ENCODE measurements at places on chromosomes 1 and 21.
A peak's percentile ranks its signal among the peaks of the same experiment; 100 is the strongest.

DNA sequence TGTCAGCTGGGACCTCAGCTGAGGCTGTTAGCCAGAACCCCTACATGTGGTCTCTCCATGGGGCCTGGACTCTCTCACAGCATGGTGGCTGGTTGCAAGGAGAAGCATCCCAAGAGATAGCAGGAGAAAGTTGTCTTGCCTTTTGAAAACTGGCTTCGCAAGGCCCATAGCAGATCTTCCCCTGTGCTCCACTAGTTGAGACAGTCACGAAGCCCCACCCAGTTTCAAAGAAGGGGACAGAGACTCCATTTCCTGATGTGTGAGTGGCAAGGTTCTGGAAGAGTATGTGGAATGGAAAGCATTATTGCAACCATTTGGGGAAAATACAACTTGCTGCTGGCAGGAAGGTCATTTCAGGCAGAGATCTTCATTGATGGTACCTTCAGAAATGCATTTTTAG lies 7.5 kb upstream of the CSRP1 start:
- no peak for DNase-seq

GRCh38 chr21:36946949-36947356 lies 19.5 kb downstream of the HLCS start:
- no peak for DNase-seq

DNA sequence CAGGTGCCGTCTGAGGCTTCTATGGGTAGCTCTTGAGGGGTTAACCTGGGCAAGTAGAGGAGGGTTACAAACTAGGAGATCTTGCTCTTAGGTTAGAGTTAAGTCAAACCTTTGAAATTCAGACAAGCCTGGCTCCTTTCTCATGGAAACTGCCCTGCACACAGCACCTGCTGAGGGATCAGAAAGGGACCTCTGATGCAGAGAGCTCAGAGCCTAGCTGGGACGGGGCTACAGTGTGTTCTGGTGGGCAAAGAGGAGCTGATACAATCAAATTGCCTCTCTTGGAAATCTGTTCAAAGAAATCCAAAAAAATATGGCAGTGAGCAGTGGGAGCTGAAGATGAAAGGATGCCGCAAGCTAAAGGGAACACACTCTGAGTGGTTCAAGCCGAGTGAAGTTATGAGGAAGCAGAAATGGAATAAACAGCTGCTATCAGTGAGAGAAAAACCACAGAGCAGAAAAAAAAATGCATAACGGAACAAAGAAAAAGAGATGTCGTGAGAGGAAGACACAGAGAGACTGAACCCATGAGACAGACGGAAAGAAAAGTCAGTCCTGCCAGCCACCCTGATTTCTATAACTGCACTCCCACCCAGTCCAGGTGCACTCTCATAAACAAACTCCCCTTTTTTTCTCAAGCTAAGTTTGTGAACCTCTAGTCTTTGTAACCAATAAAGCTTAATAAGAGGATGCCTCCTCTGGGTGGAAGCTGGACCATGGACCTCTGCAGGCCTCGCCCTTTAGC lies 26.6 kb downstream of the PAFAH2 start:
- no peak for DNase-seq

DNA sequence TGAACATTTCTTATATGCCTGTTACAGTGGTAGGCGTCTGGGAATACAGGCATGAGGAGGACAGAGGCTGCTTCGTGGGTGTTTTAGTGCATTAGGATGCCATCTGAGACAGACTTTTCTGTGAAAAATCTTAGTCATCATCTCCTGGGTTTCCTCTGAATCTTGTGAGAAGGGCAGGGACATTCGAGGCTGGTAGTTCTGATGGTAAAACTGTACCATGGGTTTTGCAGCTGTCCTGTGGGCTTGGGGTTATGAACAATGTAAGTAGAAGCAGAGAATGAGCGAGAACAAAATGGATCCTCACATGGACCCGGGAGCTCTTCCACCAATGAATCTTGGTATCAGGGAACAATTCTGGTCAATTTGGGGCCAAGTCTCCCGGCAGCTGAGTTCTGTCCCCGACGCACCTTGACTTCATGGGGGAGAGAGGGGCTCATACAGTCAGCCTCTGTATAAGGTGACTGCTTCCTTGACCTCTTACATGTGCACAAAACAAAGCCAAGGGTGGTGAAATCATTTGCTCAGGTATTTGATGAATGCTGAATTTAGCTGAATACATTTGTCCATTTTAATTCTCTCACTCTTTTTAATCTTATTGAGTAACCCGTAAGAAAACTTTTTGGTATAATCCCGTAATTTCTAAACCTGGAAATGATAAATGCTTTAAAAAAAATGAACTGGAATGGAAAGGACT lies 63.6 kb upstream of the ERRFI1 start:
- no peak for DNase-seq

DNA sequence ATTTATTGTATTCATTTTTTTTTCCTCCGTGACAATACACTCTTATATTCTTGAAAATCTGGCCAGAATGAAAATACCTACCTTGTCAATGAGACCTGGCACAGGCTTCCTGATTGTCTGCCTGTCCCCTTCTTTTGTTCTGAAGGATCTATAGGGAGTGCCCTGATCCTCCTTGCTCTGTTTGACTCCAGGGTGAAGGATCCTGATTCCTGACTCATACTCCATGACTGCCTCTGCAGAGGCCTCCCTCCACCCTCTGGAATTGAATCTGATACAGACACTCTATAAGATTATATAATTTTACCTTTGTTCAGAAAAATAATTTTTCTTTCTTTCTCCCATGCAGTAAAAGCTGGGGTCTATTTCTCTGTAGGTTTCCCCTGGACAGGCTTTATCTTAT lies 116.2 kb downstream of the HMCN1 start:
- no peak for DNase-seq

DNA sequence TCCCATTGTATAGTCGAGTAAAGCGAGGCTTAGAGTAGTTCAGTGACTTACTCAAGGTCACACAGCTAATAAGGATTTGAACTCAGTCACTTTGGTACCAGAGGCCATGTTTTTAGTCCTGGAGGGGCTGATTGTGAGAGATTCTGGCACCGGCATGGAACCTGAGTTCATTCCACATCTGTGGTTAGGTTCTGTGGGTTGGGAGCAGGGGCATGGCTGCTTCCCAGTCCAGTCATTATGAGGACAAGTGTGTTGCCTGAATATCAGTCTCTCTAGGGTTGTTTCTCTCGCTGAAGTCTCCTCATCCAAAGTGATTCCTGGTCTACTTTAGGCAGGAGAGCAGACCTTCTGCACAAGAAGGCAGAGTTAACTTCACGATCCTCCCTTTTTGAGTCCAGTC lies 90.6 kb downstream of the C1orf94 start:
- DNase-seq: no peak

DNA sequence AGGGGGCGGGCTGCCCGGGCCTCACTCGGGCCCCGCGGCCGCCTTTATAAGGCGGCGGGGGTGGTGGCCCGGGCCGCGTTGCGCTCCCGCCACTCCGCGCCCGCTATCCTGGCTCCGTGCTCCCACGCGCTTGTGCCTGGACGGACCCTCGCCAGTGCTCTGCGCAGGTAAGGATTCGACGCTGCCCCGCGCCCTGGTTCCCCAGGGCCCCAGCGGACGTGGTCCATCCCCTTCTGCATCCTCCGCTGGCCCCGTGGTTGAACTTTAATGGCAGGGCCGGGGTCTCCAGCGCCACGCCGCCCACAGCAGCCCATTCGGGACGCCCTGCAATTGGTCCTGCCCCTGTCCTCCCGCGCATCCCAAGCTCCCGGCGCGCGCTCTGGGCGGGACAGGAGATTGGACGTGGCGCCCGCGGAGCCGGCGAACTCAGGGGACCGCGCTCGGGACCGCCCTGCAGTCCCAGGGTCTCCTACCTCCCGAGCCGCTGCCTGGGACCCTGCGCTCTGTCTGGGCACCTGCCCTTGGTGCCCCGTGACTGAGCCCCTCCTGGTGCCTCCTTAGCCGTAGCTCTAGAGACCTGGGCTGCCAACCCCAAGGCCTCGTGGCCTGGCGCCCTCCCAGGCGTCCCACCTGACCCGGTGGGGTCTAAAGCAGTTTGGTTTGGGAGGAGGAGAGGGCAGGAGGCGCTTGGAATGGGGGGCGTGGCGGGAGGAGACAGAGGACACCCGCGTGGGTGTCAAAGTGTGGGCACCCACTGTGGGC lies at the start of gene ALPL:
Gene ALPL (plus strand): TSS at position 73 of the 762 bp plus-strand sequence. CDS start 44,659 bp downstream, outside the sequence.
- DNase-seq: no peak

GRCh38 chr1:165928075-165928731 lies 100.8 kb downstream of the UCK2 start:
- DNase-seq: peak; percentile 11

- DNase-seq: no peak
Measured at GRCh38 chr1:221832151-221832550, 90.3 kb upstream of the DUSP10 start.

DNA sequence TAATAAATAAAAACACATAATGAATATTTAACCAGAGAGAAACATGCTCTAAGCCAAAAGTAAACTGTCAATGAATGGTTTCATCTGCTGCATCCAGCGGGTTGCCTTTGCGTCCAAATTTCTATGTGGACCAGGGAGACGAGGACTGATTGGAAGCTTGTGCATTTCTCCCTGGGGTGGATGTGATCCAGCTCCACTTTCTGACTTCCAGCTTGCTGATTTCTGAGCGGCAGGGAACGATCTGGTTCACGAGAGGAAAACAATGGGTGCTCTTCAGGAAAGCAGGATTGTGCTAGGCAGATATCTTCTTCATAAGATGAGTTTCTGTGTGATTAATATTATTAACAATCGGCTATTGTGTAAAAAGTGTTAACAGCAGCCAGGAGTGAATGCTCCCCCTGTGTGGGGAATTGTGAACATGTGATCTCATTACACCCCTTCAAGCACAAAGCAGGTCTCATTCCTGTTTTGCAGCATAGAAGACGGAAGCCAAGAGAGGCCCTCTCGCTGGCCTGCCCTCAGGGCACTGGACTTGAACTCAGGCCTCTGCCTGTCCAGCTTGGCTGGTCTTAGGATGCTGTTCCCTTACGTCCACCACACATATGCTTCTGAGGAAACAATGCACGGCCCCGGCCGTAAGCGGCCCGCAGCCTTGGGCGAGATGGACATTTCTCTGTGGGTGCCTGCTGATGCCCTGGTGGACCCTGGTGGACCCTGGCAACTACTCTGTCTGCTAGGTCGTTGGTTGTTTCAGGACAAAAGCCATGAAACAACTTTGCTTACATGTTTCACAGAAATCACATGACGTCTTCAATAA lies 183.4 kb upstream of the C1orf174 start:
- DNase-seq: no peak

GRCh38 chr1:160149716-160150115 lies 1.7 kb upstream of the ATP1A4 start:
- DNase-seq: no peak

GRCh38 chr21:34635307-34635706 lies 20.4 kb upstream of the RCAN1 start:
- DNase-seq: no peak

GRCh38 chr1:227486559-227486958 lies 76.8 kb upstream of the ZNF678 start:
- DNase-seq: no peak

GRCh38 chr1:41790351-41790750 lies 128.4 kb downstream of the HIVEP3 start:
- DNase-seq: no peak

DNA sequence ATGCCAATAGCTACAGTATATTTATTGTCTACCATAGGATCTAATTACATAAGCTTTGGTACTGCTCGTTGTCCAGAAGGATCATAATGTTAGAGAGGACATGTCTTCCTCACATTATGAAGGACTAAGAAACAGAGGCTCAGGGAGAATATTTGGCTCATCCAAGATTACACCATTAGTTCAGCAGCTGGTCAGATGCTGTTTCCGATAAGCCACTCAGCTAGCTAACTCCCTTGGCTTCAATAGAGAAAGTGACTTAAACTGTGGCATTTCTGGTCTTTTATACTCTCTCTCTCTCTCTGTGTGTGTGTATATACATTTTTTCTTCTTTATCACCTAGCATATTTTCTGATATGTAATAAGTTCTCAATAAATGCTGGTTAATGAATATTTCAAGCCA lies 70.4 kb downstream of the DDR2 start:
- DNase-seq: no peak

DNA sequence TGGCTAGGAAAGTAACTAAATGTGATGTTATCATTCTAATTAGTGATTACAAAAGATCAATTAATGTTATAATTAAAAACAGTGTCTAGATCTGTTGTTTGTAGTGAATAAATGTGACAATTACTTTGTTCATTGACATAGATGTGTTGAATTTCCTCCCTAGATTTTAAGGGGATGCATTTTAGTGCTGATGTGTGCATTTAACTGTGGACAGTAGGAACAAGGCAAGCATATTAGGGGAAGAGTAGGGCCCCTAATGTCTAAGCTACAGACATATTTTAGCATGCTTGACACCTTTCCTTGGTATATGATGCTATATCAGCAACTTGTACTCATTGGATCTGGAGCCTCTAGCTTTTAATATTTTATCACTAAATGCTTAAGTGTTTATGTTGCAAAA lies 48.9 kb downstream of the NFIA start:
- DNase-seq: no peak

DNA sequence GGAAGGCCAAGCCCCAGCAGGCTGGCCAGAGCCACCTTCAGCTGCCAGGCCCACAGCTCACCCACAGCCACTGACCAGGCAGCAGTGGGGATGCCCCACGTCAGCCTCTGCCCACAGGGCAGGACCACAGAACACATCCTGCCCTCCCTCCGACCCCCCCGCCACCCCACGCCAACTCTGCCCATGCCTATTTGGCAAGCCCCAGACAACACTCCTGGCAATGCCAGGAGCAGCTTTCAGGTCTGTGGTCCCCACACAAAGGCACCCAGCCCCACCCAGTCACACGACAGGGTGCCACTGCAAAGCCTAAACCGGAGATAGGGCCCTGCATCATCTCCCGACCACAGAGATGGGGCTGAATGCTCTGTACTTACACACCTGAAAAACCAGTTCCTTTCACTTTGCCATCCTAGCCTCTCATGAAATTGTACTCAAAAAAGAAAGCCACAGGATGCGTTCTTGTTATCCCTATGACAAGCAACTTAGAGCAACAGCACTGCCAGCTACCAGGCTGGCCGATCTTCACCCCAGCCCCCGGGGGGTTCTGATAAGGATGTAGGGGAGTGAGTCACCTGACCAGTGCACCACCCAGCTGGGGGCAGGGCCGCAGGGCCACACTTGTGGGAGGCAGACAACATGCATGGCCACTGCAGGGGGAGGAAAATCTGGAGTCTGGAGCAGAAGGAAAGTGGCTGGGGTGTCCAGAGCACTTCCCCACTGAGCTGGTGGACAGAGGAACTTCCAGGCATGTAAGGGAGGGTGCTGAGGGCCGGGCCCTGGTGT lies 36.2 kb downstream of the UBE2G2 start:
- DNase-seq: no peak

GRCh38 chr1:70384542-70384941 lies 26.5 kb upstream of the CTH start:
- DNase-seq: no peak

GRCh38 chr1:182453631-182454030 lies 3.7 kb downstream of the RGSL1 start:
- no peak for DNase-seq

- DNase-seq: no peak
Measured at GRCh38 chr1:99292886-99293285, 28.6 kb downstream of the PLPPR4 start.

DNA sequence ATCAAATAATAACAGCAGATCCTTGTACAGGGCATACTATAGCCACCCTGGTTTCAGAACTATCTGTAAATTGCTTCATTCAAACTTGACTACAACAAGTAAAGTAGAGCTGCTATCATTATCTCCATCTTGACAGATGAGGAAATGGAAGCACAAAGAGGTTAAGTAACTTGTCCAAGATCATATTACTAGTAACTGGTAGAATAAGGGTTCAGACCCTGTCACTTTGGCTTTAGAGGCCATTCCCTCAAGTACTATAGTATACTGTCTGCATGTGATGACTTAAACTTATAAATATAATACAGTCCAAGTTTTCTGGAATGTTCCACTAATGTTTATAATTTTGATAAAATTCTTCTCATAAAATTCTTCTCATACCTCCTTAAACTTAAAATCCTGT lies 24.8 kb downstream of the PGM1 start:
- no peak for DNase-seq

- no peak for DNase-seq
Measured at GRCh38 chr1:165069829-165070228, 286.7 kb downstream of the LMX1A start.

All from keratinocyte (primary cell).